ENCODE measurements at places on chromosomes 6 and 20. TPM values are rescaled to one million over a fixed set of nuclear protein-coding genes. Genes with fewer than 3 reads are reported as not detected.

The SCAF8 gene
- 15.8 TPM for total RNA-seq

The DSP gene
- 121 TPM for total RNA-seq

The C6orf132 gene
- 77.6 TPM for total RNA-seq

DNA sequence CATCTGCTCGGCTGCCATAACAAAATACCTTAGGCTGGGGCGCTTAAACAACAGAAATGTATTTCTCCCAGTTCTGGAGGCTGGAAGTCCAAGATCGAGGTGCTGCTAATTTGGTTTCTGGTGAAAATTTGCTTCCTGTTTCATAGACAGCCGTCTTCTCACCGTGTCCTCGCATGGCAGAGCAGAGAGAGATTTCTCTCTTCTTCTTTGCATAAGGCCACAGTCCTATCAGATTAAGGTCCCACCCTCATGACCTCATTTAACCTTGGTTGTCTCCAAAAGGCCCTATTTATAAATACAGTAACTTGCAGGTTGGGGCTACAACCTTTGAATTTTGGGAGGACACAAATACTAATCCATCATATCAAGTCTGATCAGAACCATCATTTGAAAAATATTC, 544.3 kb downstream of the KIF16B start:
- no peak overlapping the region for H3K27ac ChIP-seq
- H3K4me3 ChIP-seq, result no peak overlapping the region
- DNase-seq, result no peak
- H3K36me3 ChIP-seq, result no peaks in the 10 kb centered on the region

- no peaks in the 10 kb centered on the region for H3K36me3 ChIP-seq
- H3K27ac ChIP-seq, result no peak overlapping the region
- no peaks in the 10 kb centered on the region for H3K27me3 ChIP-seq
Measured at GRCh38 chr6:63814459-63814858, 178.9 kb downstream of the PHF3 start.

DNA sequence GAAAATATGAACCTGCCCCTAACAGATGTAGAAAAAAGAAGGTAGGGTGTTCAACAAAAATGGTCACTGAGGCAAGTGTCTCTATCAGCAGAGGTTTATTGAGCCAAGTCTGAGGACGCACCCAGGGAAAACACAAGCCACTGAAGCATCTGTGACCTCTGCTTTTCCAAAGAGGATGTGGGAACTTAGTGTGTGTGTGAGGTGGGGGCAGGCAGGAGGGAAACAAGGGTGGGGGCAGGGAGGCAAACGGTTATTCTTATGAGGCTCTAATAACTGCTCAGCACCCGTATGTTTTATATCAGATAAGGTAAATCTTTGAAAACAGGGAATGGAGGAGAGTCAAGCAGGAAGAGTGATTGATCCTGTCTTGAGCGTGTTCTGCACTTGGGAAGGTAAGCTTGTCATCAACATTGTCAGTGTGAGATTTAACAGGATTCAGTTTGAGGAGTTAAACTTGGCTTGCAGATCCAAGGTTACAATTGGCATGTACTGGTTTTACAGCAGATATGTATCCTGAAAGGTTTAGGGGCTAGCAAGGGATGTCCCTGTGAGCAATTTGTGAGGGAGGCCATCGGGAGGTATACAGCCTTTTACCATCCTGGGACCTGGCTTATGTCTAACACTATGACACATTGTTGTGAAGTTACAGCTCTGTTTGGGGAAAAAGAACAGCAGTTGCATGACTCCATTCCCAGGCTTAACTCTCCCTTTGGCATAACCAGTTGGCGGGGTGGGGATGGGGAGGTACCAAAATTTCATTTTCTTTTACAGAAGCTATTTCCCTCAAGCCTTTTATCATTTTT, 33.7 kb downstream of the NINL start:
- H3K4me3 ChIP-seq, result no peak overlapping the region
- no peak for DNase-seq
- H3K36me3 ChIP-seq, result no peaks in the 10 kb centered on the region

DNA sequence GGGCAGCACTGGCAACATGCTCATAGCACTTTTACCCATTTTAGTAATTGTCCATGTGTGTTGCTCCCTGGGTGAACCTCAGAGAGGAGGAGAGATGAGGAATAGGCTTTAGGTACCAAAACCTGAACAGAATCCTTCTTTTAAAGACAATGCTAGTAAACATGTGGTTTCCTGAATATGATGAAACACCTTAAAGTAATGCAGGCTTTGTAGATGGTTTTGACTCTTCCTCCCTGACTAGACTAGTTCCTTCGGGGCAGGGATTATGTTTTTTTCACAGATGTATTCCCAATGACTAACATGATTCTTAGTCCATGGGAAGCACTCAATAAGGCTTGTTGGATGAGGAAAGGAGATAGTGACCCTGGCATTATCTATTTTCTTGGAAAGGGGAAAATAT, 367.6 kb upstream of the JAG1 start:
- no peaks in the 10 kb centered on the region for H3K36me3 ChIP-seq
- H3K27ac ChIP-seq, result no peak overlapping the region
- H3K4me1 ChIP-seq, result no peaks in the 10 kb centered on the region
- H3K4me3 ChIP-seq, result no peak overlapping the region
- DNase-seq, result no peak

DNA sequence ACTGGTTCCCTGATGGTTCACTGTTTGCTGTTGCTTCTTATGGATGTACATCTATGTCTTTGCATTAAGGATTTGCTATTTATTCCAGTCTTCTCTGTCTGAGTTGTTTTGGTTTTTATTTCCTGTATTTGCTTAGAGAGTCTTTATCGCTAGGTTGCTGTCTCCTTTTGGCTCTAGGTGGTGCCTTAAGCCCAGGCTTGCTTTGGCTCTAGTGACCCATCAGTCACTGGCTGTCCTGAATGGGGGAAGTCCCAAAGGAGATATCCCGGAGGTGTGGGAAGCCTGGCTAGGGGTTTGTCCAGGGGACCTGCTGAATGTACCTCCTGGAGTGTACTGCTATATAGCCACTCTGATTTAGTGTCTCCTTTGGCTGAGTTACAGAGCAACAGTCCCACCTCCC, 53.4 kb downstream of the MCHR2 start:
- no peak overlapping the region for H3K27ac ChIP-seq
- H3K4me3 ChIP-seq, result no peak overlapping the region
- H3K27me3 ChIP-seq, result no peaks in the 10 kb centered on the region
- H3K36me3 ChIP-seq, result no peaks in the 10 kb centered on the region

All from stomach (tissue), 19 donors.